ENCODE measurements at places on chromosomes 1 and 21. TPM values are rescaled to one million over a fixed set of nuclear protein-coding genes. Genes with fewer than 3 reads are reported as not detected.

Gene PYHIN1
- not detected for total RNA-seq

Gene SH2D5
- total RNA-seq = 7.2 TPM

Gene ADGRL4
- total RNA-seq = 0.63 TPM

Gene AMY2A
- total RNA-seq = not detected

Gene DTL
- total RNA-seq = 70.1 TPM

Gene ERVH48-1
- total RNA-seq = 238 TPM

Gene CNR2
- total RNA-seq = not detected

Gene SPOCD1
- 2.7 TPM for total RNA-seq

Gene C1orf226
- 11.5 TPM for total RNA-seq

Gene RIPK4
- total RNA-seq = 3.6 TPM

Gene NCSTN
- 69.3 TPM for total RNA-seq

Gene SERPINC1
- total RNA-seq = not detected

Gene RUSC1
- 70.8 TPM for total RNA-seq

Gene BROX
- total RNA-seq = 28.2 TPM

Gene VASH2
- 76.1 TPM for total RNA-seq

Gene GBP7
- not detected for total RNA-seq

Gene ADAR
- 236 TPM for total RNA-seq

Gene NBPF4
- total RNA-seq = not detected

Gene DMBX1
- total RNA-seq = 2.3 TPM

Measured in H9 (cell line).